ENCODE measurements at places on chromosomes 7 and 10. TPM values are rescaled to one million over a fixed set of nuclear protein-coding genes. Genes with fewer than 3 reads are reported as not detected.
A peak's percentile ranks its signal among the peaks of the same experiment; 100 is the strongest.

DNA sequence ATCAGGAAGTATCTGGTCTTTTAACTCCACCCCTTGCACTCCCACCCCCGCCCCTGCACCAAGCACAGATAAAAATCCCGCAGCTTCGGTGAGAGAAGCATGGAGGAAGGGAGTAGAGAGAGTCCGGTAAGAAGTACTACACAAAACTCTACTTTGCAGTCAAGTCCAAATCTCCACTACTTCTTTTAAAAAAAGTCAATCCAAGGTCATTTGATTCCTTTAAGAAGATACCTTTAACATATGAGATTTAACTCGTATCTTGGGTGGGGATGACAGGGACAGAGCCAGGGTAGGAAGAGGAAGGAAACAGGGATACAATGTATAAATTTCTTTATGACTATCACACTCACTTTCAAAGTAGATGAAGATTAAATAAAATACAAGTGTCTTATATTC lies 132.1 kb downstream of the NRBF2 start:
- H3K4me3 ChIP-seq = peak overlapping the region; percentile 89
- H3K4me1 ChIP-seq = peaks cover 22% of the 10 kb centered on the region
- H3K27ac ChIP-seq = peak overlapping the region; percentile 96
- peaks cover 21% of the 10 kb centered on the region for H3K36me3 ChIP-seq
- no peak for DNase-seq
- H3K27me3 ChIP-seq = no peaks in the 10 kb centered on the region

- H3K4me1 ChIP-seq = peaks cover 16% of the 10 kb centered on the region
- peak overlapping the region; percentile 63 for H3K27ac ChIP-seq
- peaks cover 7% of the 10 kb centered on the region for H3K36me3 ChIP-seq
- H3K27me3 ChIP-seq = peaks cover 11% of the 10 kb centered on the region
Measured at GRCh38 chr10:11104772-11105675, 87.4 kb downstream of the CELF2 start.

DNA sequence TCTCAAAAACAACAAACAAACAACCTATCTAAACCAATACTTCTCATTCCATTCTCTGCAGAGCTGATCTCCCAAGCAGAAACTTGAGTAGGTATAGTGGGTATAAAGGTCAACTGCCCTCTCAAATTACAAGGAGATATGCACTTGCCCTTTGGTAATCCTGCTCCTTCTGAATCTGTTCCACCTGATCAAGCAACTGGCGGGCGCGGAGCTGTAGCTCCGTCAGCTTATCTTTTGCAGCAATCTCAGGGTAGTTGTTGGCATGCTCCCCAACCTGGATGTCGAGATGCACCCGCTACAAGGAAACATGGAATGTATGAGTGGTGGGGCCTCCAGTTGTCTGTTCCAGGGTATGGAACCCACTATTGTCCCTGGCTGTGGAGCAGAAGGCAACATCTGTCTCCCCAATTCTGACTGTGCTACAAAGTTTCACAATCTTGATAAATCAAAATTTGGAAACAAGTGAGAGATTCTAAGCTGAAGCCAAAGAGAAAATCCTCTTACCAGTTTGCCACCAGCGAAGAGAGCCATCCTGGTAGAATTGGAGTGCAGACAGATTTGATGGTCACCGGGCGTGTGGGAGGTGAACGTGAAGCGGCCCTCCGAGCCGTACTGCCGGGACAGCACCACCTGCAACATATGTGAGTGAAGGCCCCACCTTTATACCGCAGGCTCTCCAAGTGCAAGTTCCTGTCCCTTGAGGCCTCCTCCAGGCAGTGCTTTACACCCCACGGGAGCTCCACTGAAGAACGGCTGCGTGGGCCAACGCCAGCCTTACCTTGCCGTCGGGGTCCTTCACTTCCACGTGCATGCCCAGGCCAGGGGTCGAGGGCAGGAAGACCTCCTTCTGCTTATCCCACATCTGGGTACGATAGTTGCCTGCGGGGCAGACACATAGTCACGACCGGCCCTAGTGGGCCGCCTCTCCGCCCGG lies 819 bp downstream of the TMED4 start:
- peak; percentile 71 for DNase-seq
- peaks cover 23% of the 10 kb centered on the region for H3K36me3 ChIP-seq
- peak overlapping the region; percentile 95 for H3K27ac ChIP-seq
- peaks cover 23% of the 10 kb centered on the region for H3K4me1 ChIP-seq
- peaks cover 7% of the 10 kb centered on the region for H3K27me3 ChIP-seq
- H3K4me3 ChIP-seq = peak overlapping the region; percentile 93

GRCh38 chr10:13788320-13788600 lies 201.5 kb downstream of the PRPF18 start:
- DNase-seq = no peak
- H3K27ac ChIP-seq = peak overlapping the region; percentile 77
- peak overlapping the region; percentile 24 for H3K4me3 ChIP-seq

Gene DRGX
- total RNA-seq = not detected

Gene WASHC2C
- total RNA-seq = 44.7 TPM

Gene TMEM139
- 1.1 TPM for total RNA-seq

Gene CUBN
- total RNA-seq = 3.7 TPM

Gene NRBF2
- 24.7 TPM for total RNA-seq

Gene OPN4
- total RNA-seq = not detected
